ENCODE measurements at places on chromosomes 16 and 17.

- peak; percentile 12 for DNase-seq
These were observed 4.9 kb downstream of the KRT27 start for GRCh38 chr17:40777459-40777858.

- DNase-seq, result no peak
These were observed 44.0 kb downstream of the SOST start for GRCh38 chr17:43714465-43715149.

DNA sequence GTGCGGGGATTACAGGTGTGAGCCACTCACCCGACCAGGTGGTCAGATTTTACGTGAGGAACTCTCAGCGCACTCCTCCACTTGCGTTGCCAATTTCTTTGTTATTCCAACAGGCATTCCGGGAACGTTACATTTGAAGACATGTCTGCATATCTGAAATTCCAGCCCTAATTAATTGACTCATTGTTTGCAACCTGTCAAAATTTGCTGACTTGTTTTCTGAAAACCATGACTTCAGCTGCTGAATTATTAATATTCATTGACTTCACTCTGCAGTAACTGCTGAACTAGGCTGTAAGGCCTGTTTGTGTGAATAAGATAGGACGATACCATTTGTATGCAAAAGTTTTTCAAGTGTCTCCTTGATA lies 16.6 kb downstream of the G6PC1 start:
- DNase-seq, result peak; percentile 29

DNA sequence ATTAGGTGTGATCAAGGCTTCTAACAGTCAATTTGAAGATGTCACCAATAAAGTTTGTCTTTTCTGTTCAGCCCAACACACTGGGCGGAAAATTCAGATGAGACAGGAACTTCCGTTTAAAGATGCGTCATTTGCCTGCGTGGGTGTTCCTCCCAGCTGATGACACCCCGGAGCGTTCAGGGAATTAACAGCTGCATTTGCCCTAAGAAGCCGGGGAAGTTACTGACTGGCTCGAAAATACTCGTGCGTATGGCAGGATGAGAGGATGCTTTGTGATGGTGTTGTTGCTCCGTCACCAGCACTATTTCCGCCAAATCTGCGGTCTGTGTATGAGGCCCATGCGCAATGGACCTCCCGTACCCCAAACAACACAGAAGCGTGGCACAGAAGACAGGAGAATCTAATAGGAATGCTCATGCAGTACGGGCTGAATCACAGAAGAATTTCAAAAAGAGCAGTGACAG lies 11.9 kb upstream of the PVALEF start:
- DNase-seq, result no peak

GRCh38 chr16:81521141-81521626 lies 76.6 kb downstream of the CMIP start:
- DNase-seq, result no peak

GRCh38 chr16:61684541-61684940 lies 351.7 kb downstream of the CDH8 start:
- DNase-seq, result no peak

DNA sequence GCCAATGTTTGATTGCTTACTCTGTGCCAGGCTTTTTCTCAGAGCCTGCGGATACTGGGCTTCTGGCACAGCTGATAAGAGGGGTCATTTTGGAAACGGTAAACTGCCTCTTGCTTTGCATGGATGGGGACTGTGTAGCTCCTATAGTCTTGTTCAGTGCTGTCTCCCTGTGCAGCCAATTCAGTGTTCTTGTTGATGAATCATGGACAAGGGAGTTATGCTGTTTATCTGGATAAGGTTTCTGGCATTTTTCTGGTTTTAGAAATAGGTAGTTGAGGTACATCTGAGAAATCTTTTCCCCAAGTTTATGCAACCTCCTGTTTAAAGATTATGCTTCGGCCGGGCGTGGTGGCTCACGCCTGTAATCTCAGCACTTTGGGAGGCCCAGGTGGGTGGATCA lies 16.7 kb upstream of the TANGO6 start:
- DNase-seq, result no peak

- no peak for DNase-seq
These were observed 629 bp upstream of the UNC119 start for GRCh38 chr17:28553000-28553505.

- DNase-seq, result no peak
These were observed 26.0 kb upstream of the ZNF423 start for GRCh38 chr16:49881890-49882289.

GRCh38 chr16:1607971-1608370 lies 3.9 kb downstream of the IFT140 start:
- DNase-seq, result no peak

GRCh38 chr17:9817086-9817485 lies 4.8 kb downstream of the GSG1L2 start:
- DNase-seq, result no peak

Measured in HAP-1 (cell line).